ENCODE measurements at places on chromosomes 11 and 22.

GRCh38 chr11:1478544-1478943 lies 8.0 kb downstream of the MOB2 start:
- no peak for DNase-seq

DNA sequence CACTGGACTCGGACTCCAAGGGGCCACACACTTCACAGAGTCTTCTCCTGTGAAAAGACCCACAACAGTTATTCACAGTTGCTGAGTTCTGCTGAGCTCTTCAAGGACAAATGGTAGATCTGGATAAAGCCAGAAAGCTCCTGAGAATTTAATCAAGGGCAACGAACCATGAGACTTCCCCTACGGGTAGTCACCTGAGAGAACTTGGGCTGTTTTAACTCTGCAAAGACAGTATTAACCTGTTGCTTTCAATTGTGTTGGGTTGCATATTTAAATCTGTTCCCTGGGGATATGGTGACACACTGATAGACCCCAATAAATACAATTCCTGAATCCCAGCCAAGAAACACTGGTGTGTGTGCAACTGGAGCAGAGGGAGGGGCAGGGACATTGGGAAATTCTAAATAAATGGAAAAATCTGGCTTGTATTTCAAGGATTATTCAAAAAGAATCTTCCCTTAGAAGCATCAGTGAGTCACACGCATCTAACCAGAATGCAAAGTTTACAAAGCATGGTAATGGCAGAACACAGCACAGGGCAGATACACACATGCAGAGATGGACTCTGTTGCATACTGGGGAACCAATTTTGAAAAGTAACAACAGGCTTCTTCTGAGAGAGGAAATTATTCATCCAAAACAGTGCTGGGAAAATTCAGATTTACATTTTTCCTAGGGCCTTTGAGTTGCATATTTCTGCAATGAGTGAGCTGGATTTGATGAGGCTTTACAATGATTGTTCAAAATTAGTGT lies 4.0 kb downstream of the KCNJ1 start:
- DNase-seq = peak; percentile 61

- no peak for DNase-seq
Measured at GRCh38 chr11:128397362-128397761, 190.0 kb downstream of the ETS1 start.

- DNase-seq = peak; percentile 54
Measured at GRCh38 chr11:118295815-118296454, 8.6 kb upstream of the CD3E start.

DNA sequence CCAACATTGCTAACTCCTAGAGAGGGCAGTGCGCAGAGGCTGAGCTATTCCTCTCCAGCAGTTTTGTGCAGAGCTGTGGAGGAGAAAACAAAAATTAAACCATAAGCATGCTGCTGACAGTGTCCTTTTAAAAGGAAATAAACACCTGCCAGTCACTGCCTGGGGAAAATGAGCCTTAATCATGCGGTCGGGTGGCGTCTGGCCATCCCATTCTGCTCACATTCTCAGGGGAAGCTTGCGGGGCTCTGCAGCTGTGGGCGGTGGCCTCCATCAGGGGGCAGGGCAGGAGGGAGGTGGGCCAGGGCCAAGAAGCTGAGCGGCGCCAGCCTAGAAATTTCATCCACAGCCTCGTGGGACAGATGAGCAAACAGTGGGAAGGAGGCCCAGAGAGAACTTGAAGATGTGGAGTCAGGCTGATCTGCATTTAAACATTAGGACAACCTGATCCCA lies 71.0 kb upstream of the TP53I11 start:
- peak; percentile 7 for DNase-seq

- no peak for DNase-seq
Measured at GRCh38 chr11:116656011-116656410, 116.8 kb downstream of the BUD13 start.

DNA sequence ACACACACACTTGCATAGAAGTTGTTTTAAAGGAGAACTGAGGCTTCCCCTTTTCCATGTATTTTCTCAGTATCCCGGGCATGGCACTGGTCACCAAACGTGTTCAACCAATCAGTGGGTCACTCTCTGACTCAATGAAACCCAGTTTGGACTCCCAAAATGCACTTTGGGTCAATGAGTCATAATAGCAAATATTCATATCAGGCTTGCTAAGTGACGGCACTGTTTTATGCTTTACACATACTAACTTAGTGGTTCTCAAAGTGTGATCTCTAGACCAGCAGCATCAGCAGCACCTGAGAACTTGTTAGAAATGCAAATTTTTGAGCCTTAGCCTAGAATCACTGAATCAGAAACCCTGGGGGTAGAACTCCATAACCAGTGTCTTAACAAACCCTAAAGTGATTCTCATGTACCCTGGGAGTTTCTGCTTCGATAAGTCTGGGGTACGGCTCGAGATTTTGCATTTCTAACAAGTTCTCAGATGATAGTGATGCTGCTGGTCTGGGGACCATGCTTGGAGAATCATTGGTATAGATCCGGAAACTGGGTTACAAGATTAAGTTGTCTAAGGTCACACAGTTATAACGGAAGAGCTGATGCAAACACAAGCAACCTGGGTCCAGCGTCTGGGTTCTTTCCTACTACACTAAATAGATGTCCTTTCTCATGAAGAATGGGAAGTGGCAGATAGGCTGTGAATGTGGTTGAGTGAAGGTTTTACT lies 35.6 kb downstream of the ETS1 start:
- DNase-seq = no peak

GRCh38 chr11:62857541-62857982 lies 18.2 kb upstream of the WDR74 start:
- DNase-seq = no peak

GRCh38 chr11:130485983-130486382 lies 37.5 kb downstream of the ADAMTS15 start:
- no peak for DNase-seq

GRCh38 chr11:43504316-43504950 lies 145.7 kb downstream of the TTC17 start:
- DNase-seq = peak; percentile 24

All from iris pigment epithelial cell (primary cell).